ENCODE measurements at places on chromosomes 16 and 17. TPM values are rescaled to one million over a fixed set of nuclear protein-coding genes. Genes with fewer than 3 reads are reported as not detected.
A peak's percentile ranks its signal among the peaks of the same experiment; 100 is the strongest.

GRCh38 chr17:78020717-78021108, 62.2 kb downstream of the TNRC6C start:
- H3K27me3 ChIP-seq = no peaks in the 10 kb centered on the region
- peaks cover 23% of the 10 kb centered on the region for H3K4me1 ChIP-seq
- no peaks in the 10 kb centered on the region for H3K36me3 ChIP-seq
- no peak overlapping the region for H3K27ac ChIP-seq
- no peak for DNase-seq
- H3K4me3 ChIP-seq = no peak overlapping the region

- H3K27me3 ChIP-seq = peaks cover 5% of the 10 kb centered on the region
- H3K4me3 ChIP-seq = no peak overlapping the region
- no peaks in the 10 kb centered on the region for H3K36me3 ChIP-seq
- H3K27ac ChIP-seq = no peak overlapping the region
- no peaks in the 10 kb centered on the region for H3K4me1 ChIP-seq
These were observed 43.4 kb downstream of the IRX6 start for GRCh38 chr16:55367301-55367811.

DNA sequence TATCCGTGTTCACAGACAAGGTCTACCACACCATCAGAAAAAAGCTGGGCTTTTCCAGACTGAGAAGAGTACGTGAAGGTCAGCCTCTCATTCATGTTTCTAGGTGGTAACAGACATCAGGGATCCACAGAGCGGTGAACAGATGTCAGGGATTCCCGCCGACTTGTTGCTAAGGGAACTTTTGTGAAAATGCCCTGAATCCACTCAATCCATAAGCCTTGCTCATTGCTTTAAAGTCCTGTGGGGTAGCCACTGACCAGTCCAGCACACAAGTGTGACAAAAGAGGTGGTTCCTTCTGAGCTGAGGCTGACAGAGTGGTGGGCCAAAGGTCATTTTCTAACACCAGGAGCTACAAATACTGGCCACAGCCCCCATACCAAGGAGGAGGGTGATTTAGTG, 5.9 kb downstream of the GAS7 start:
- no peak overlapping the region for H3K27ac ChIP-seq
- no peaks in the 10 kb centered on the region for H3K27me3 ChIP-seq
- no peaks in the 10 kb centered on the region for H3K36me3 ChIP-seq
- H3K4me3 ChIP-seq = no peak overlapping the region
- DNase-seq = no peak

DNA sequence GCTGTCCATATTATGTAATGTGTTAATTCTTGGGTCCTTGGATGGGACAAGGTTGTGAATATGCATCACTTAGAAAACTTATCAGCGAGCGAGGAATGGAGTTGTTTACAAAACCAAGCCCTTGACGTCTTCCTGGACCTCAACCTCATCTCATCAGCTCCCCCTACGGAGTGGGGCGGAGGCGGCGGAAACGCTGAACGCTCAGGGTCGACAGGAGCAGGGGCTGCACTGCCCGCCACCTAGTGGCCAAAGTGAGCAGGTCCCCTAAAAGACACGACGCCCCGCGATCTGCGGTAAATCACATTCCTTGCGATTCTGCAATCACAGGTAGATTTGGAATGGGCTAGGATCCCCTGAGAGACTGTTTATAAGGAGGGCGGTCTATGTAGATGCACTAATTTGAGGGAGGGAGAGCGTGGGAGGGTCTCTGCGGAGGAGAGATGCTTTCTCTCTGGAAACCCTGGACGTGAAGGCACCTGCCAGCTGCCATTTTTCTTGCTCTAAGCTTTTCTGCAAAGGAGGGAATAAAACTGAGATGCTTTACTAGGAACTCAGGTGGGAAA, 5.4 kb upstream of the ICAM2 start:
- no peaks in the 10 kb centered on the region for H3K36me3 ChIP-seq
- H3K27ac ChIP-seq = peak overlapping the region; percentile 89
- peak; percentile 95 for DNase-seq
- H3K4me3 ChIP-seq = no peak overlapping the region

DNA sequence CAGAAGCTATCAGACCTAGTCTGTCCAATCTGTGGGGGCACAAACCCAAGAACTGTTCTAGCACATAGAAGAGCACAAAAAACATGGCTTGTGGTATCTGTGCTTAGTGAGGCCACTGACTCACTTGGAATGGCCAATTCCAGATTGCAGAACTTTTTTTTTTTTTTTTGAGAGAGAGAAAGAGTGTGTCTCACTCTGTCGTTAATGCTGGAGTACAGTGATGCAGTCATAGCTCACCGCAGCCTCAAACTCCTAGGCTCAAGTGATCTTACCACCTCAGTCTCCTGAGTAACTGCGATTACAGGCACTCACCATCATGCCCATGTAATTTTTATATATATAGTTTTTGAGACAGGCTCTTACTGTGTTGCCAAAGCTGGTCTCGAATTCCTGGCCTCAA, 77.2 kb upstream of the CLEC3A start:
- no peak overlapping the region for H3K27ac ChIP-seq
- no peaks in the 10 kb centered on the region for H3K27me3 ChIP-seq
- DNase-seq = no peak
- no peaks in the 10 kb centered on the region for H3K4me1 ChIP-seq
- no peaks in the 10 kb centered on the region for H3K36me3 ChIP-seq
- H3K4me3 ChIP-seq = no peak overlapping the region

- peaks cover 15% of the 10 kb centered on the region for H3K4me1 ChIP-seq
- H3K36me3 ChIP-seq = no peaks in the 10 kb centered on the region
- H3K27me3 ChIP-seq = no peaks in the 10 kb centered on the region
- H3K27ac ChIP-seq = no peak overlapping the region
- no peak overlapping the region for H3K4me3 ChIP-seq
These were observed 11.0 kb upstream of the EPN3 start for GRCh38 chr17:50521514-50521913.

GRCh38 chr17:44049294-44050060, 17.0 kb downstream of the LSM12 start:
- no peaks in the 10 kb centered on the region for H3K27me3 ChIP-seq
- H3K36me3 ChIP-seq = peaks cover 46% of the 10 kb centered on the region
- no peak overlapping the region for H3K4me3 ChIP-seq

DNA sequence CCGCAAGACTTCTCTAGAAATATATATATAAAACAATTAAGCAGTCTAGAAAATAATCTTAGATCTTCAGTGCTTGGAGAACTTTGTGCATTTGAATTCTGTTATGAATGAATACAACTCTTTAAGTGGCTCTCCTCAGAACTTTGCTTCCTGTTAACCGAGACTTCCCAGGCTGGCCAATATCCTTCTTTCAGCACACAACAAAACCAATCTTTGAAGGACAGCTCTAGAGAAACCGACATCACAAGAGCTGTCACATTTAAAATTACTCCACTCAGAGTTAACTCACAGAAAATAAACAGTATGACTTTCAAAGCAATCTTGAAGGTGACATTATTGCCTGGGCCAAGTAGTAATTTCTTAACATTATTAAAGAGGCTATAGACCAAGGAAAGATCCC, 49.7 kb upstream of the ITGA2B start:
- no peak overlapping the region for H3K27ac ChIP-seq
- H3K36me3 ChIP-seq = peaks cover 10% of the 10 kb centered on the region
- no peak for DNase-seq
- no peak overlapping the region for H3K4me3 ChIP-seq
- no peaks in the 10 kb centered on the region for H3K27me3 ChIP-seq
- peaks cover 12% of the 10 kb centered on the region for H3K4me1 ChIP-seq

GRCh38 chr16:80519189-80519588, 21.6 kb upstream of the DYNLRB2 start:
- H3K36me3 ChIP-seq = no peaks in the 10 kb centered on the region
- peaks cover 22% of the 10 kb centered on the region for H3K4me1 ChIP-seq
- H3K4me3 ChIP-seq = no peak overlapping the region
- DNase-seq = no peak

DNA sequence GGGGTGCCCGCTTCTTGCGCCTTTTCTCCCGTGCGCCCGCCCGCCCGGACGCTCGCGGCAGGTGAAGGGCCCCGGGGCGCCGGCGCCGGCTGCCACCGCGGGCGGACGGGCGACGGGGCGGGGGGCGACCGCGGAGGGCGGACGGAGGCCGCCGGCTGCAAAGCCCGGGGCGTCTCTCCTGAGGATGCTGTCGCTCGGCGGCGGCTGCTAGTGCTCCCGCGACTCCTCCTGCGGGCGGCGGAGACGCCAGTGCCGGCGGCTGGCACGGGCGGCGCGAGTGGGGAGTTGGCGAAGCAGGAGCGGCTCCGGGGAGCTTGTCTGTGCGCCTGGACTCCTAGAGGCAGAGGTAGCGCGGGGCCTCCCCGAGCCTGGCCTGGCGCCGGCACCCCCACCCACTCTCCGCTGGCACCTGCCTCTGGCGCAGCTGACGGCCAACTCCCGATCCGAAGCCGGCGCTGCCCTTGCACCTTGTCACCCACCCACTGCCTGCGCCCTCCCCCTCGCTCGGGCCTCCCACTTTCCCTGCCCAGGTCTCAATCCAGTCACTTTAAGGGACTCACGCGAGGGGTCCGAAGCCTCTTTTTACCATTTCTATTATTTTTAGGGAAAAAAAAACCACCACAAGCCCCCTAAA, at the start of gene FAM20A:
Gene FAM20A (minus strand): TSS at position 437 of the 634 bp plus-strand sequence. CDS start 701 bp downstream, outside the sequence.
- H3K4me3 ChIP-seq = no peak within 1 kb of the TSS
- no peak within 1 kb of the TSS for H3K27ac ChIP-seq
- H3K4me1 ChIP-seq = peaks cover 11% of the 10 kb centered on the region
- H3K36me3 ChIP-seq = no peaks in the 10 kb centered on the region
- no peak for DNase-seq
- H3K27me3 ChIP-seq = peaks cover 8% of the 10 kb centered on the region

- peaks cover 5% of the 10 kb centered on the region for H3K4me1 ChIP-seq
- DNase-seq = no peak
- no peaks in the 10 kb centered on the region for H3K27me3 ChIP-seq
- H3K27ac ChIP-seq = no peak overlapping the region
- no peaks in the 10 kb centered on the region for H3K36me3 ChIP-seq
- no peak overlapping the region for H3K4me3 ChIP-seq
These were observed 35.3 kb downstream of the MRTFB start for GRCh38 chr16:14106457-14106856.

DNA sequence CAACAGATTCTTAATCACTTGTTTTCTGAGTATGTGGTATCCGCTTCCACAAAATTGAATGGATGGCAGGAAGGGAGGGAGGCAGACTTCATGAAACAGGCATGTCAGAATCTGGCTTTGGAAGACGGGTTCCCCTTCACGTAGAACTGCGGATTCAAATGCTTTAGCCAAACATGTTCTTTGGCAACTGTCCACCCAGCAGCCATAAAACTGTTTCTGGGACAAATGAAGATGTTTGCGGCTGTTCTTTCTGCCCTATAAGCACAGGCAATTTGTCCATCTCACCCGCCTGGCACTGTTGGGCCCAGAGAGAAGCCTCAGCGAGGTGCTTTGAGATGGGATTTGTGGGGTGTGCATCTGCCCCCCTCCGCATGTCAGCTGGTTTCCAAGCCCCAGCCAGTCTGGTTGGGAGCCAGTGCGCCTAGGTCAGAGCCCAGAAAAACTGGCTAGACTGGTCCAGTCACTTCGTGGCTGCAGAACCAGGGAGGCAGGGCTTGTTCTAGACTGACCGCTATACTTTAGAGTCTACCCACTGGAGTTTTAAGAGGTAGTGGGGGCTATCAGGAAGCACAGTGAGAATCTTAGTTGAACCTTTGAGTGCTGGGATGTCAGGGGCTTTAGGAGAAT, 6.3 kb downstream of the CRHR1 start:
- DNase-seq = no peak
- H3K27me3 ChIP-seq = peaks cover 4% of the 10 kb centered on the region
- H3K36me3 ChIP-seq = no peaks in the 10 kb centered on the region

Gene MMP25
- total RNA-seq = 3.0 TPM

Data from CD4-positive, alpha-beta memory T cell (primary cell).